ENCODE measurements at places on chromosomes 11 and 22.

DNA sequence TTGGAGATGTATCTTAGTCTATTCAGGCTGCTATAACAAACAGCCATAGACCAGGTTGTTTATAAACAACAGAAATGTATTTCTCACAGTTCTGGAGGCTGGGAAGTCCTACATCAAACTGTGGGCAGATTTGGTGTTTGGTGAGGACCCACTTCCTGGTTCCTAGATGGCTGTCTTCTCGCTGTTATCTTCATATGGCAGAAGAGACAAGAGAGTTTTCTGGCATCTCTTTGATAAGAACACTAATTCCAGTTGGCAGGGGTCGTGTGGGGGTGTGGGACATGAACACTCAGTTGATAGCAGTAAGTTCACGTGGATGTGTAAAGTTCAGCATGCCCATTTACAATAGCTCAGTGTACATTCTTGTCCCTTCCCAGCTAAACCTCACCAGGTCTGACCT is 41.3 kb upstream of the HMGXB4 start:
- no peak for DNase-seq

GRCh38 chr11:104830080-104830479 is 68.2 kb downstream of the CASP12 start:
- DNase-seq, result peak; percentile 8

GRCh38 chr11:74025467-74026166 is 16.7 kb upstream of the UCP3 start:
- DNase-seq, result no peak

- no peak for DNase-seq
These were observed 47.6 kb downstream of the AP2A2 start for GRCh38 chr11:973237-973636.

GRCh38 chr22:19641254-19641982 is 72.9 kb upstream of the SEPTIN5 start:
- DNase-seq, result no peak

DNA sequence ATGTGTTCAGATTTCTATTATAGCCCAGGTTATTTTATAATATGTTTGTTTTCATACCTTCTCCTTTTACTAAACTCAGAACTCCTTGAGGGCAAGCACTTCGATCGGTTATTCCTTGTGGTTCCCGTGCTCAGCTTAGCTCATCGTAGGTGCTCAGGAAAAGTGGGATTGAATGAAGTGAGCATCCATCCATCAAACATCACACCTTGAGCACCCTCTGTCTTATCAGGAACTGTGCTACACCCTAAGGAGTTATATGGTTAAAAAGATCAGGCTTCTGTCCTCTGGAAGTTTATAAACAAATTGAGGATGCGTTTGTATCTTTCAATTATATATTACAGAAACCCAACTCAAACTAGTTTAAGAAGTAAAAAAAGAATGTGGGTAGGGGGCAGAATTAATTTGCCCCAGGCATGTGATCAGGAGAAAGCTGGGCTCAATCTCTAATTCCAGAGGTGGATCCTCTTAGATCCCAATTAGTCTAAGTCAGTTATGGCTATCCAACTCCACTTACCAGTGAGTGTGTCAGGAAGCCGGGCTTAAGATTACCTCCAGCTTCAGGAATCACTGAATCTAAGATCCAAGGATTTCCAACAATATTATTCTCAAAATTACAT is 59.9 kb upstream of the RRAS2 start:
- no peak for DNase-seq

DNA sequence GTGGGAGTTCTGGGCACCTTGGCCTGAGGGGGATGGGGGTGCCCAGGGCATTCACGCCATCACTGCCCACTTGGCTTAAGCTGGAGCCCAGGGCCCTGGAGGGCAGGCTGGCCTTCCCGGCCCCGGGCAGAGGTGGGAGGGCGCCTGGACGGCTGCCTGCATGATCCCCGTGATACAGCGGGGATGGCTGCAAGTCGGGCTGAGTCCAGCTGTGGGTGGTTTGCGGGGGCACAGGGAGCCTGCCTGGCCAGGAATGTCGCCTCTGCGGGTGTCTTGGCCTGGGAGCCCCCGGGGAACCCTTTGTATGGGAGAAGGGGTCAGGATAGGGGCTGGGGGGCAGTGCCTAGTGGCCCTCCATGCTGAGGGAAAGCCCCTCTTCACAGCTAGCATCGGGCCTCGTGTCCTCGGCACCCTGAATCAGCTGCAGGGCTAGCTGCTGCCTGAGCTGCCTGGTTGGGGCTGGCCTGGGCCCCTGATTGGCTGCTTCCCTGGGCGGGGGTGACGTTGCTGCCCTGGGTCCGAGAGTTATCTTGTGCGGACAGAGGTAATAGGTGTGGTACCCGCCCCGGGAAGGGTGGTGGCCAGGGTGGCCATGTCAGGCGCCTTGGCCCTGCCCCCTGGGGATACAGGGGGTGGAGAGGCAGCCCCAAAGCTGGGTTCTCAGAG is 8.3 kb downstream of the BRSK2 start:
- DNase-seq, result no peak

DNA sequence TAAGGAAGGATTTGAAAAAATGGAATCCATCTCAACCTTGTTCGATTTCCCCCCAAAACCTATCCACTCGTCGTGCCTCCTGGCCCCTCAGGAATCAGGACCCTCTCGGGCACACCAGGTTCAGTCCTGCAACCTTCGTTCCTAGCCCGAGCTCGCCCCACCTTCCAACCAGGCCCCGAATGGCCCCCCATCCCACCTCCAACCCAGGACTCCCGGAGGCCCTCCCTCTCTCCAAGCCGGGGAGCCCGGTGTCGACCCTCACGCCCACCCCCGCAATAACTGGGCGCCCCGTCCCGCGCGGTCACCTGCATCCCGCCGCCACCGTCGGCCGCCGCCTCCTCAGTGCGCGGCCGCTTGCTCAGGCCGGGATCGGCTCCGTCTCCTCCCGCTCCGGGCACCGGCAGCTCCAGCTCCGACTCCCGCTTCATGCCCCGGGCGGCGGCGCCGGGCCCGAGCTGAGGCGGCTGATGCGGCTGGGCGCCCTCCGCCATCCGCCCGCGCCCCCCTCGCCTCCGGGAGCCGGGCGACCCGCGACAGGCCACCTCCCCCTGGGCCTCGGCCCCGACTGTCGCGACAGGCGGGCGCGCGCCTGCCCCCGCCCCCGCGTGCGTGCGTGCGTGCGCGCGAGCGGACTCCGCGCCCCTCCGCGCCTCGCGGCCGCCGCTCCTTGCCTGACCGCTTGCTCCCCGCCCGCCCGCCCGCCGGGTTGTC is 534 bp downstream of the RBFOX2 start:
- DNase-seq, result peak; percentile 78

DNA sequence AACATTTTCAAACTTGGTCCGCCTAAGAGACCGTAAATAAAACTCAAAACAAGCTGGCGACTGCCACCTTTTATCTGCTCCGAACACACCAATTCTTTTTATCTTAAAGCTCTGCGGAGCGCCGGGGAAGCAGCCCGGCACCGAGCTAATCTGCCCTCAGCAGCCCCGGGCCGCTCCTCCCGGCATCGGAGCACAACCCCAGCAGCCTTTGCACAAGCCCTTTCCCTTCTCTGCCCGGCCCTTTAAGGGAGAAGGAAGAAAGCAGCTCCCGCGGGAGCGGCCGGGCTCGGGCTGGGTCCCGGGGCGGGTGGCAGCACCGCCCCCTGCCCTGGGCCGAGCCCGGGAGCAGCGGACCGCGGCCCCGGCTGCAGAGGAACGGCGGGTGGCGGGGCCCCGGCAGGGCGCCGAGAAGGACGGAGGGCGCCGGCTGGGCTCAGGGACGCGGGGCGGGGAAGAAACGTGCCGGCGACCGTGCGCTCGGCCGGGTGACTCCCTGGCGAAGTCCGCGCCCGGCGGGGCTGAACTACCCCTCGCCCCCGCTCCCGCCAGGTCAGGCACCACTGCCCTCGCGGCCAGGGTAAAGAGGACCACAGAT is 133.6 kb upstream of the C11orf58 start:
- peak; percentile 47 for DNase-seq

- no peak for DNase-seq
These were observed 23.7 kb upstream of the CBX7 start for GRCh38 chr22:39176143-39176713.

GRCh38 chr11:44680982-44681597 is 45.7 kb upstream of the TSPAN18 start:
- DNase-seq, result no peak

DNA sequence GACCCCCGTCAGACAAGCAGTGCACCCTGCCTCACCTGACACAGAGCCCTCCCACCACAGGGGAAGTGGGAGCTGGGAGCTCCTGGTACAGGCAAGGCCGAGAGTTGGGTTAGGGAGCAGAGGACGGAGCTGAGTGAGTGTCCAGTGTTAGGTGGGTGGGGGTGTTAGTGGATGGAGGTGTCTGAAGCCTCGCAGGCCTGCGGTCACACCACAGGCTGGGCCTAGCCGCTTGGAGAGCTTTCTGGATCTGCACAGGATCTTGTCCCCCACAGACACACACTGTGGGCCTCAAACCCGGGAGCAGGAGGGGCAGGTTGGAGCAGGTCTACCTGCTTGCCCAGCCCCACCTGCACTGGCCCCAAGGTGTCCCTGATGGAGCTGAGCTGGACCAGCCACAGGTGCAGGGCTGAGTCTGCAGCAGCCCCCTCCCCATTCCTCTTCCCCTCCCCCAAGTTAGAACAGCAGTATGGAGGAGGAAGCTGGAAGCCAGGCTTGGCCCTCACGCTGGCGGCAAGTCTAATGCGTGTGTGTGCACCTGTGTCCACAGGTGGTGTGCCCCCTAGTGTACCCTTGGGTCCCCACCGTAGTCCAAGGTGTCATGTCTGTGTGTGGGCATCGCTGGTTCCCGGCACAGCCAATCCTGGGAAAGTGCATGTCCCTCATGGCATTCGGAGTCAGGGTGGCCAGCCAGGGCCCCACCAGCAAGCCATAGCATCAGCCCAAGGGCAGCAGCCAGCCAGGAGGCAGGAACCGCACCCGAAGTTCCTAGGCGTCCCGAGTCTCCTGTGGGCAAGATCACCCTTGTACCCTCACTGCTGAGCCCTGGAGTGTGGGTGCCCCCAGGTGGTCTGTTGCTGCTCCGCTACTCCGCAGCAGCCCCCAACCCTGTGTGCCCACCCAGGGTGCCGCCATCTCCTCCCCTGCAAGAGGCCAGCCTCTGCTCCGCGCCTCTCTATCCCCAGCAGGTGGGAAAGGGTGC is 2.0 kb upstream of the GATD1 start:
- DNase-seq, result no peak

- no peak for DNase-seq
These were observed 971 bp downstream of the TUBGCP6 start for GRCh38 chr22:50243685-50244419.

- no peak for DNase-seq
These were observed 88.1 kb downstream of the TEAD1 start for GRCh38 chr11:12762278-12762677.

DNA sequence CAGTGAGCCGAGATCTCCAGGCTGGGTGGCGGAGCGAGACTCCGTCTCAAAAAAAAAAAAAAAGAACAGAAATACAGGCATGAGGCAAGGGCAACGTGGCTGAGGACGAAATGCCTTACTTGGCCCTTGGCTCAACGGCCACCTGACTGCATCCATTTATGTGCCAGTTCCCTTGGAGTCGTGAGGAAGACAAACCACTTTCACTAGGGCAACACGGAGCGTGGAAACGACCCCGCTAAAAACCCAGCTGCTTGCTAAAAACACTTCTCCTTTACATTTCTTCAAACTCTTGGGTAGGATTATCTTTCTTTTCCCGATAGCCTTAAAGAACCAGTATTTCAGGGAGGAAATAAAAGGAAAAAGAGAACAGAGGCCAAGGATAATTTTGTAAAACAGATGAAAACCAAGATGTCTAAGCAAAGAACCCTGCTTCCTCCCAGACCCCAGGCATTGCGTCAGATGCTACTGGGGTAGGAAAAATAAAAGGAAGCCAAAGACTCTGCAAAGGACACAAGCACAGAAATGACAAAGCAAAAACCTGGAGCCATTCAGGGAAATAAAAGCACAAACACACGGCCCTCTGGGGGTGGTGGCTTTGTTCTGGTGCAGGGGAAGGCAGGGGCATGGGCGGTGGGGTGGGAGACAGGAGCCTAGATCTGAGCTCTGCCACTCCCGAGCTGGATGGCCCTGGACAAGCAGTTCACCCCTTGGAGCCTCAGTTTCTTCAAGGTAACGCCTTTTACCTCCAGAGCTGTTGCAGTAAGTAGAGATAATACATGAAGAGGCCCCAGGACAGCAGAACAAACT is 37.0 kb downstream of the PC start:
- no peak for DNase-seq

GRCh38 chr11:112115386-112115785 is 28.7 kb downstream of the SDHD start:
- no peak for DNase-seq

GRCh38 chr11:25886036-25886435 is 445.9 kb upstream of the ANO3 start:
- no peak for DNase-seq

DNA sequence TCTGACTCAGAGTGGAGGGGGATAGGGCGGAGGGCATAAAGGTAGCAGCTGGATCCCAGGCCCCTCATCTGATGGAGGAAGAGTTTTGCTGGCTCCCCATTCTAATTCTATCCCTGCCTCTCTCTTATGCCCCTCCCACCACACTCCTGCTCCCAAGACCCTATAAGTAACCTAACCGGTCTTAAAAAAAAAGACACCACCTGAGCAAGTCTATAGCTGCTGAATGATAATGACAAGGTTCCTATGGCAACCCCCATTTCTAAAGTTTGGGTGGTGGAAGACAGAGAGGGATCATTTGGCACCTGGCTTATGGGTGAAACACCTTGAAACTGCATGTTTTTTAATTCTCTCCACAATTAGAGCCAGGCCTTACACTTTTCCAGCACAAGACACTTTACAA is 69.6 kb downstream of the LARGE1 start:
- DNase-seq, result no peak

DNA sequence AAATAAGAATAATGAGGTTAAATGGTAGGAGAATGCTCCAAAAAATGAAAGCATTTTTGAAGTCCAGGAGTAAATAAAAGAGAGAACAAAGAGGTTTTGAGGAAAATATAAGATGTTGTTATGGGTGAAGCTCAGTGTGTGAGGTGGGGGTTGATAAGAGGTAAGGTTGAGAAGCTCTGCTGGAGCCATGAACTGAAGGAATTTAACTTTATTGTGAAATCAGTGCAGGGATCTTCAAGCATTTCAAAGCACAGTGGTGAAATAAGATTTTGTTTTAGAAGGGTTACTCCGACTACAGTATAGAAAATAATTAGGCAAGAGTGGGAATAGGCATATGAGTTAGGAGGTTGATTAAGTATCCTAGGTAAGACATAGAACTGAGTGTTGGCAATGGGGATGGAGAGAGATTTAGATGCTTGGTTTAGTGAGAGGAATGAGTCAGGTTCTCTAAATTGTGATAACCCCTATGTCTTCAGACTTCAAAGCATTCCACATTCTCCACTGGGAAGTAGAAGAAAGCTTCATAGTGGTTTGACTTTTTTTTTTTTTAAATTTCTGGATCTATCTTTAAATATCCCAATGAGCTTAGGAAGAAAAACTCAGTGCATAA is 403.2 kb downstream of the AASDHPPT start:
- DNase-seq, result no peak

GRCh38 chr22:49587987-49588386 is 239.7 kb downstream of the BRD1 start:
- no peak for DNase-seq

GRCh38 chr11:60847896-60848295 is 6.0 kb downstream of the CCDC86 start:
- no peak for DNase-seq
